ENCODE measurements at places on chromosomes 3 and 15. TPM values are rescaled to one million over a fixed set of nuclear protein-coding genes. Genes with fewer than 3 reads are reported as not detected.

KBTBD8 gene
- 10.0 TPM for total RNA-seq

DLL4 gene
- 3.9 TPM for total RNA-seq

DNA sequence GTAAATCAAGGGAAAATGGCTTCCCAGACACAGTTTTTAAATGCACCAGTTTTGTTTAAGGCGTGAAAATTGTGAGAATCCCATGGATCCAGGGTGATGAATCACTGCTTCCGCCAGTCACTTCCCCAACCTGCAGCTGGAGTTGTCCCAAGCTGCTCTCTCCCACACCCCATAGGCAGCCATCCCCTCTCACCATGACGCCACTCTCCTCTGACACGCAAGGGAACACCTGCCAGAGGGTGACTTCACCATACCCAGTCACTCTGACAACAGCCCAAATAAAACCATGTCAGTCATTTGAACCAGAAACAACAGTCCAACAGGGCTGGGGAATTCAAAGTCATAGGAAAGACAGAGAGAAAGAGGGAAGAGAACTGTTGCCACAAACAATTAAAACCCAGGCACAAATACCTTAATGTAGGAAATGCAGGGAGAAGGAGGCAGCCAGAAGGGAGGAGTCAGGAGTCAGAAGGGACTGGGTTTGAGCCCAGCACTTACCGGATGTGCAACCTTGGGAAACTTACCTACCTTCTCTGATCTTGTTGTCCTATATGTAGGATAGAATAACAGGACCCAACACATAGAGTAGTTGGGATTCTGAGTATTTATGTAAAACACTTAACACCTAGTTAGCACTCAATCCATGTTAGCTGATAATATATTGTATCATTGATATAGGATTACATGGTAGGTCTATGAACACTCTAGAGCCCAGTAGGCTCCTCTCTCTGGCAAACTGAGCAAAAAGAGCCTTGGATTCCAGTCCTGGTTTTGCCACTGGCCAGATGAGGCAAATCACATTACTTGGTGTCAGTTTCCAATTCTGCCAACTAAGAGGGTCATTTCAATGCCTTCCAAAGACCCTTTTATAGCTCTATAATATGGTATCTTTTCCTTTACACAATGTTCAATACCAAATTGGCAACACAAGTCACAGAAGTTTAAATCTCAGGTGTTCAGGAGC, 326.3 kb upstream of the ICE2 start:
- DNase-seq = no peak

DNA sequence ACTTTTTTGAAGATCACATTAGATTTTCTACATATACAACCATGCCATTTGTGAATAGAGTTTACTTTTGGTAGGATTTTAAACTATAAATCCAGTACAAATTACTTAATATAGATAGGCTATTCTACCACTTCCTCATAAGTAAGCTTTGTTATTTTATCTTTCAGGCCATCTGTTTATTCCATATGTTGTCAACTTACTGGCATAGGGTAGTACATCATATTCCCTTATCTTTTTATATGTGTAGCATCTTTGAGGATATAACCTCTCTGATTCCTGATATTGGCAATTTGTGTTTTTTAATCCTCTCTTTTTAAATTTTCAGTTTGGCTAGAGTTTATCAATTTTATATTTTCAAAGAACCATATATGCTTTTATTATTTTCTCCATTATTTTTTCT, 515.4 kb downstream of the DIPK2A start:
- DNase-seq = no peak

GRCh38 chr15:63372018-63372705, 9.5 kb downstream of the CA12 start:
- no peak for DNase-seq

A4GNT gene
- not detected for total RNA-seq

GRCh38 chr3:190514413-190515153, 698 bp downstream of the IL1RAP start:
- DNase-seq = peak; percentile 56

DNA sequence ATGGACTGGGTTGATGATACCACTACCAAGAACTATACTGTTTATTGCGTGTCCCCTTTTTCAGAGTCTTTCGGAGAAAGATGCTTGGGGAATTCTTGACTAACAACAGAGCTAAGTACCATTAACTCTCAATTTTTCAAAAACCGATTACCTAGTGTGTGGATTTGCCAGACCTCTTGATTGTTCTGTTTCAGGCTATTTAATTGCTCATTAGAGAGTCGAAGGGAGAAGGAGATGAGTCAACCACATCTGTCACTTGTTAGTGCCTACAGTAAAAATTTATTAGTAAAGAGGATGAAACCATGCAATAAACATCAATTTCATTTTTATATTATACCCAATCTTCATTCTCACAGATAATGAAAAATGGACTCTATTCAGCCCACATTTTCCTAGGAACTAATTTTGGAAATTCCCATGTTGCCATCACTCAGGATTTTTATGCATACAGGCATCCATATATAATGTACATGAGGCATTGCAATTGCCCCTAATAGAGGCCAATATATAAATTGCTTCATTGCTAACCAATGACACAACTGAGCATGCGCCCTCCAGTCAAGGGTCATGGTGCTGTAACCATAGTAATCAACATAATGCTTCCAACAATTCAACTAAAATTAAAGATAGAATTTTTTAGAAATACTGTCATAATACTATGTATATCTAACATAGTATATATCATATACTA, 541.7 kb downstream of the TBL1XR1 start:
- DNase-seq = no peak

- DNase-seq = no peak
Observed at GRCh38 chr3:82773207-82773606, 1011.8 kb upstream of the GBE1 start.
